ENCODE measurements at places on chromosomes 1 and 21.

GRCh38 chr1:30778154-30778978, 20.8 kb upstream of the LAPTM5 start:
- DNase-seq = peak; percentile 49

- DNase-seq = no peak
These were observed 411.8 kb upstream of the ESRRG start for GRCh38 chr1:217134857-217135568.

- no peak for DNase-seq
These were observed 75.4 kb upstream of the LRRC7 start for GRCh38 chr1:69492286-69492685.

GRCh38 chr1:222711319-222712252, 705 bp downstream of the AIDA start:
- DNase-seq = peak; percentile 15

DNA sequence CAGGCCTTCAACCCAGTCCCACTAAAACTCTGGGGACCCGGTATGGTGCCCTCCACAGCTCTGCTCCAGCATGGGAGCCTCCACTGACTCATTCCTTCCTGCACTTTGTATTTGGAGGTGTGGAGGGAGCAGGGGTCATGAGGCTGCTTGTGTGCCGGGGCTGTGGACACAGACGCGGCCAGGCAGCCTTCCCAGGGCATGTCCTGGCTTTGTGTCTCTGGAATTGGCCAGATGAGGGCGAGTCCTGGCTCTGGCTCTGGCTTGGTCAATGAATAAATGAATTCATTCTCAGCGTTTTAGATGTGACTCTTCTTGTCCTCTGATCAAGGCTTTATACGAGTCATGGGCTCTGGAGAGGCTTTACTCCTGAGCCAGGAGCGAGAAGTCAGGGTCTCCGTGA, 19.1 kb downstream of the AJAP1 start:
- no peak for DNase-seq

DNA sequence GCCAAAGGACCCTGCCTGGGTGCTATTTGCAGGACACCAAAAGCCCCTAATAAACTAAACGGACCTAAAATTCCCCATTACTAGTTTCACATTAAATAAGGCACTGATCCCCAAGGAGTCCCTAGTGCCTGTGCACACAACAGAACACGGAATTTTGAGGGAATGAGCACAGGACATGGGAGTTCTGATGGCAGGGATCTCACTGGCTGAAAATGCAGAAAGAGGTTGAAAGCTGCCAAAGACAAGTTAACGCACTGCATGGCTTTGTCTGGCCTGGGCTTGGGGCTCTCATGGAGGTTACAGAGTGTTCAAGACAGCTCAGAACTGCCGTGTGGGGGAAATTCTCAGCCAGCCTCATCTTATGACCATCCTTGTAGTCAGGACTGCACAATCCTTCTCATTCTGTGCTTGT, 15.6 kb upstream of the ATP1B1 start:
- DNase-seq = no peak

DNA sequence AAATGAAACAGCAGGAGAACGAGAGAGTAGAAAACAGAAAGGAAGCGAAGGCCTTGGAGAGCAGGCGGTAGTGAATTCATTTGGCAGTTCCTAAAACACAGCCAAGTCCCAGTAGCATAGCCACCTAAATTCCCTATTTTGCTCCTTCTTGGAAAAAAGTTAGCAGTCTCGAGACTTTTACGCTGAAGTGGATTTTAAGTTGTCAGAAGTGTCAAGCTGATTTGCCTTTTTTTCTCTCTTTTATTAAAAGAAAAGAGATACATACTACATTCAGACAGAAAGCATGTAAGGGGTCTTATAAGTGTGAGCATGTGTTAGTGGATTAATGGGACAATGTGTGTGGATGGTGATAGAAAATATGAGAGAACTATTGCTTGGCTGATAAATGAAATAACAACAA, 19.2 kb downstream of the NFIA start:
- DNase-seq = no peak

- DNase-seq = no peak
These were observed 42.6 kb downstream of the C1orf198 start for GRCh38 chr1:230825761-230826160.

DNA sequence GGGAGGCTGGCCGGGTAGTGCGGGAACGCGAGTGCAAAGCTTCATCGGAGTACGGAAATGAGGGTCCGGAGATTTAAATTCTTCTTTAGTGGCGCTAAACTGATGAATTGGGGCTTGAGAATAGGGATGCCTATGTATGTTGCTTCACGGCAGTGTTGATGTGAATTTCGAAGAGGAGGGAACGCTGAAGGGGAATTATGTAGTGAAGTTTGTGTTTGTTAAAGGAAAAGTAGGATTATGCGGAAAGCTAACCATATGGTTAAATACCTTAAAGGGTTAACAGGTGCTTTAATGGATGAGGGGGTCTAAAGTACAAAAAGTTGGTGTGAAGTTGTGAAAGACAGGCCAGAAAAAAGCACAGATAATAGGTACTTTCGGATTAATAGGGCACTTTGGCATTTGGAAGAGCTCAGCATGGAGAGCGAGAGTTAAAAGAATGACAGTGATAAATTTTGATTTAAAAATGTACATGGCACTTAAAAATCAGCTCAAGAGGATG, 1.4 kb downstream of the HS2ST1 start:
- DNase-seq = no peak

- DNase-seq = no peak
These were observed 1142.1 kb upstream of the PRMT6 start for GRCh38 chr1:105914403-105914802.

GRCh38 chr1:81800695-81801650, at the start of gene ADGRL2:
Gene ADGRL2, plus strand, starts transcription at chr1:81800934. Its CDS starts 36,051 bp downstream, at chr1:81836985.
- peak; percentile 76 for DNase-seq

DNA sequence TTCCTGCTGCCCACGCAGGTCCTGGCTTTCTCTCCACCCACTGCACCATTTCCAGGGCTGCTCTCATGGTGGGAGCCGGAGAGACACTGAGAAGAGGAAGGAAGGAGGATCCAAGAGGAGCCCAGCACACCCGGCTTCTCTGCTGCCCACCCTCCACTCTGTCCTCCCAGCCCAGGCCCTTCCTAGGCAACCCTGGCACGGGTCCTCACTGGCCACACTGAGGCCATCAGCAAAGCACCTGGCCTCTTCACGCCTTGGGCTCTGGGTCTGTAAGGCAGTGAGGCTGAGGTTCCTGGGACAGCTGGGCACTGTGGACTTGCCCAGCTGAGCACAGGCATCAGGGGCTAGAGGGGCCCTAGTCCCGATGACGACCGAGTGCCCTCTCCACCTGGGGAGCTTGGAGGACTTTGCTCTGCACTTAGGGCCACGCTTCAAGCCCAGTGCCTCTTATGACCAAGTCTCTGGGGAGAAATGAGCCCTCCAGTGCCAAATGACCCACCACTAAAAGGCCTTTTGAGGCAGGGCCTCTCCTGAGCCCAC, 43.1 kb downstream of the PDE9A start:
- DNase-seq = no peak

DNA sequence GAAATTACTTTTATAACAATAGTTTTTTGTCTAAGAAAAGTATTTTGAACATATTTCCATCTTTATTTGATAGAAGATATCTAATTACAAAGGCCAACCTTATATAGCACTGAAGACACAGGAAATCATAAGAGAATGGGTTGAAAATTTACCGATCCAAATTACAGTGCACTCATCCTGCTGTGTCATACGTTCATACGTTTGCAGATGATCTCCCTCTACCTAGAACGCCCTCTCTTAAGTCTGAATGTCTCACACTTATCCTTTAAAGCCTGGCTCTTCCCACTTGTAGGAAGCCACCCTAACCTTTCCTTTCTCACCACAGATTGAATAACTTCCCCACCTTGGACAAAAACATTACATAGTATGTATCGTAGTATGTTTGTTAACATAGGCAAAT, 9.3 kb downstream of the ASH1L start:
- no peak for DNase-seq

GRCh38 chr21:22961258-22961657, 1963.0 kb downstream of the NCAM2 start:
- no peak for DNase-seq

DNA sequence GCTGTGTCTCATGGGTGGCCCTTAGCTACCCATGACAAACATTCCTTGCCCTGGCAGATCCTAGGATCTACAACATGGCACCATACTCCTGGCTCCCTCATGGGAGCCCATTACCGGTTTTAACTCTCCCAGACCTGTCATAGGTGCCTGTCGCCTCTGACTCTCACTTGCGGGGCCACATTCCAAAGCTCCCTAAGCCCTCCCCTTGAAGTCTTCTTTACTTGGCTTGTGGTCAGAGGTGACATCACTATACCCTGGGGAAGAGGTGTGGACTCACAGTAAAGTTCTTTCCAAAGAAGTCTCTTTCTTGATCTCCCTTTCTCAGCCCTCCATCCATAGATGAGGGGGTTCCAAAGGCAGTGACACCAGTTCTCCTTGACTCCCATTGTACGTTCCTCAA, 5.4 kb upstream of the SLAMF9 start:
- no peak for DNase-seq

DNA sequence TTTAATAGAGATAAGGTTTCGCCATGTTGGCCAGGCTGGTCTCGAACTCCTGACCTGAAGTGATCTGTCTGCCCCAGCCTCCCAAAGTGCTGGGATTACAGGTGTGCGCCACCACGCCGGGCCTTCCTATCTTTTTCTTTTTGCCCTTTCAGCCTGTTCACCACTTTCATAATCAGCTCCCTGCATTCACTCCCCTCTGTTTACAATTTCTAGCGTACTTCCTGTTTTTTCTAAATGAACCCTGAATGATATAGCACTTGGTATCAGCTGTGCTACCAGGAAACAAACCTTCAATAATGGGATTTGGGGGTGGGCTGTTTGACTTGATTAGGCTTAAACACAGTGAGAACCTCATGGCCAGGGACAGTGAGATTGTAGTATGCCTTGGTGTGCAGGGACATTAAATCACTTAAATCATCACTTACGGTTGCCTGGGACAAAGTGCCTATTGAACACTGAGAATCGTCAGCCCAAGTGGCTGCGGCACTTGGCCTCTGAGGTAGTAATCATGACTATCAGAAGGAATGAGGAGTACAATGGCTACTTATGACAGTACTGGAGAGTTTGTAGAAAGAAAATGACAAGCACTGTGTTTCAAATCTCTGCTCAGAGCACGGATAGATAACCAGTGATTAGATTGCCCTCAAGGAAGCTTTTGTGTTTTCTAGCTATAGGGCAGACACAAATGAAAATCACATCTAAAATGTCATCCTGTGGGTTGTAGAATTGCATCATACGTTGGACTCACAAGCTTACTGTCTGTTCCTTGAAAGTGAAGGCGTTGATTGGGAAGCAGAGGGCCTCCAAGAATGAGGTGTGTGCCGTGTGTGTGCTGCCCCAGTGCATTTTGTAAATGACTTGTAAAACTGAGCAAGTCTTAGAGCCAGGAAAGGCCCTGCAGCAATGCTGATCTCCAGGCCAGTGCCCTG, 661.8 kb downstream of the MATN1 start:
- no peak for DNase-seq

DNA sequence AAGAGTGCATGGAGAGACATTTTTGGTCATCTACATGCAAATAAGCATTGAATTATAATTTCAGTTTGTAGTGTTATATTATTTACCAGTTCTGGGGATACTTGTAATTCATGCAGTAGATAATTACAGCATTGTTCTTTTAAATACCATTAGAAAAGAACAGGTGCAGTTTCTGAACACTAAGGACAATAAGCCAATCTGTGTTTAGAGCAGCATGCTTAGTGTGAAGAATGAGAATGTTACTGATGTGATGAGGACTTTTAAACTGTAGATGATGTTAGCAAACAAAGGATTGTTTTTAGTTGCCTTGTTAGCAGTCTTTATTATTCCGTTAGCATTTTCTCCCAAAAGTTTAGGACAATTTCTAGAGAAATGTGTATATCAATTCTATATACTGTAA, 348.3 kb downstream of the BRINP3 start:
- DNase-seq = no peak

DNA sequence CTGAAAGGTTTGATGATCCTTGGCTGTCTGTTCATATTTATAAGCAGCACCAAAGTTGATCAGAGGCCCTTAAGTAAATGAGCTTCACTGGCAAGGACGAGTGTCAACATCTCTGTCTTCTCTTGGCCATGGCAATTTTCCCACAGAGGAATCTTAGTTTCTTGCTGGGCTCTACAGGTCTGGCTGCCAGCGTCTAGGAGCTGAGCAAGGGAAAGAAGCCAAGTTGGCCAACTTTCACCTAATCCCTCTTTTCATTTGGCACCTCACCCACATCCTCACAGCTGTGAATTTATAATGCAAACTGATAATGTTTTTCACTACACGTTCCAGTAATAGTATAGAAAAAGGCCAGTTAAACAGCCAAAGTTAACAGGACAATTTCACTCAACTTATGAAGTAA, 99.0 kb upstream of the LBR start:
- DNase-seq = no peak

DNA sequence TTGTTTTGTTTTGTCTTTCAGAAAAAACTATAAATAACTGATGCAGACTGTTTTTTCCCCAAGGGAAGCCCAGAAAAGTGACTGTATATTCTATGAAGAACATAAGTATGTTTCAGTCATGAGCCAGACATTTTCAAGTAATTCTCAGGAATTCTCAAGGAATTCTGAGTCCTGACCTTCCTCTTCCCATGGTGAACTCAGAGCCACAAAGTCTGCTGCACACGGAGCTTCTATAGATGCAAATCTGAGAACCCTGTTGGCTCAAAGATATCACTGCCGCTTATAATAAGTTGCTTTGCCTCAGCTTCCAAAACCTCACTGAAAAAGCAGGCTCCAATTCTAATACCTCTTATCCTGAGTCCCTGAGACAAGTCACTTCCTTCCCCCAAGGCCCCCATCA, 418.5 kb upstream of the RUNX1 start:
- DNase-seq = no peak

DNA sequence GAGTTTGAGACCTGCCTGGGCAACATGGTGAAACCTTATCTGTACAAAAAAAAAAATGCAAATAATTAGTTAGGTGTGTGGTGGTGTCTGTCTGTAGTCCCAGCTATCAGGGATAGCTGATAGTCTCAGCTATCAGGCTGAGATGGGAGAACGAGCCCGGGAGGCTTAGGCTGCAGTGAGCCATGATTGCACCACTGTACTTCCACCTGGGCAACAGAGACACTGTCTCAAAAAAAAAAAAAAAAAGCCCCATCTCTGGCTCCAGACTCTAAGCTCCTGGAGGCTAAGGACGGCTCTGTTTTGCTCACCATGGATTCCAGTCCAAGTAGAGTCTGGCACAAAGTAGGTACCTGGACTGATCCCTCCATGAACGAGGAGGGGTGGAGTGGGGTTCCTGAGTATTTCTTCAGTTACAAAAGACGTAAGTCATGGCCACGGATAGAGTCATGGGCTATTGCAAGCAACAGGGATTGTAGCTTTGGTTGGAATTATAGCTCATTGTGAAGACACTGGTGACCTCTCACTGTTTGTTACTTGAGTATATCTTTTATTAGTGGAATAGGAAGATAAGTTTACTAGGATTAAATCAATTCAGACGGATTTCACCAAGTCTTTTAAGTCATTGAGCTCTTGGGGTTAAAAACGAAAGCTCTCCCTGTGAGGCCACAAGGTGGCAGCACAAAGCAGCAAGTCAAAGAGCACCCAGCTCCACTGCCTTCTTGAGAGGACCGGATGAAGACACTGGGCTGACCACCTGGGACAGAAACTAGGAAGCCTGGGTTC, 35.6 kb upstream of the TMEM61 start:
- DNase-seq = peak; percentile 76

- DNase-seq = peak; percentile 9
These were observed 135.3 kb upstream of the PRMT6 start for GRCh38 chr1:106921186-106921585.

Measured in astrocyte of the cerebellum (primary cell).